ENCODE measurements at places on chromosomes 5 and 9. TPM values are rescaled to one million over a fixed set of nuclear protein-coding genes. Genes with fewer than 3 reads are reported as not detected.

Gene GLRA1
- not detected for total RNA-seq

Gene CCDC192
- total RNA-seq = not detected

Gene PCDHB9
- total RNA-seq = 1.2 TPM

Gene TAF11L10
- not detected for total RNA-seq

Gene GFI1B
- not detected for total RNA-seq

Gene MED22
- total RNA-seq = 18.8 TPM

Gene TGFBR1
- 74.2 TPM for total RNA-seq

Gene PCDHB11
- total RNA-seq = 0.92 TPM

Gene QRFP
- total RNA-seq = not detected

Gene NXNL2
- 0.84 TPM for total RNA-seq

All from hepatocyte (in vitro differentiated cells).